Camera-type eye (tissue), 1 donor: ENCODE measurements at places on chromosomes 5 and 9. TPM values are rescaled to one million over a fixed set of nuclear protein-coding genes. Genes with fewer than 3 reads are reported as not detected.

JAKMIP2 gene
- total RNA-seq: 18.3 TPM

SLCO4C1 gene
- total RNA-seq: 0.77 TPM

CAMK4 gene
- total RNA-seq: 28.8 TPM

C1QTNF2 gene
- total RNA-seq: 16.9 TPM

NSG2 gene
- 108 TPM for total RNA-seq

GABRA1 gene
- total RNA-seq: 16.5 TPM

FSTL4 gene
- total RNA-seq: 10.0 TPM

SYK gene
- total RNA-seq: 5.9 TPM

FANCG gene
- total RNA-seq: 29.5 TPM

GABRB2 gene
- 16.1 TPM for total RNA-seq

MPDZ gene
- 110 TPM for total RNA-seq

CATSPER3 gene
- total RNA-seq: not detected

TCF7 gene
- total RNA-seq: 5.4 TPM

ADAMTSL2 gene
- 4.3 TPM for total RNA-seq

GZMA gene
- 1.2 TPM for total RNA-seq

ALDOB gene
- 0.33 TPM for total RNA-seq

ACOT12 gene
- not detected for total RNA-seq

UQCRQ gene
- total RNA-seq: 78.5 TPM

NUTM2F gene
- total RNA-seq: not detected

SV2C gene
- total RNA-seq: 3.1 TPM

F2RL1 gene
- total RNA-seq: 4.2 TPM

F12 gene
- total RNA-seq: 1.9 TPM

PCDHA1 gene
- total RNA-seq: 0.71 TPM

VCP gene
- total RNA-seq: 174 TPM

IL13 gene
- not detected for total RNA-seq

SPIN1 gene
- total RNA-seq: 209 TPM

DPH7 gene
- total RNA-seq: 40.6 TPM

CARTPT gene
- total RNA-seq: not detected

KIF27 gene
- total RNA-seq: 26.2 TPM

ADAMTS16 gene
- 4.9 TPM for total RNA-seq

CDO1 gene
- total RNA-seq: 64.5 TPM

PCSK1 gene
- total RNA-seq: 2.5 TPM

SLC46A2 gene
- not detected for total RNA-seq

DRD1 gene
- total RNA-seq: 6.8 TPM

SLC36A3 gene
- not detected for total RNA-seq

DNAH5 gene
- total RNA-seq: 0.49 TPM

PTRH1 gene
- 13.5 TPM for total RNA-seq

SLC34A3 gene
- not detected for total RNA-seq

SLC23A1 gene
- total RNA-seq: not detected

TMEFF1 gene
- 29.2 TPM for total RNA-seq

CDX1 gene
- not detected for total RNA-seq

TEX48 gene
- not detected for total RNA-seq

SPATA31A3 gene
- total RNA-seq: not detected

TRPM3 gene
- 207 TPM for total RNA-seq

FAM200C gene
- total RNA-seq: 25.1 TPM

SETD9 gene
- total RNA-seq: 12.0 TPM

CENPK gene
- total RNA-seq: 17.4 TPM

SPINK1 gene
- not detected for total RNA-seq

CARD9 gene
- total RNA-seq: 7.9 TPM

PGM5 gene
- total RNA-seq: 61.8 TPM

SPATA31E1 gene
- not detected for total RNA-seq

MYMK gene
- total RNA-seq: 2.1 TPM

CSF1R gene
- total RNA-seq: 22.4 TPM

HMCN2 gene
- total RNA-seq: 6.0 TPM

CKMT2 gene
- total RNA-seq: 32.4 TPM
